ENCODE measurements at places on chromosomes 1 and 21.

- DNase-seq: no peak
Observed at GRCh38 chr1:14606632-14607031, 8.1 kb downstream of the KAZN start.

GRCh38 chr1:152328801-152329391 is 3.9 kb upstream of the FLG start:
- no peak for DNase-seq

DNA sequence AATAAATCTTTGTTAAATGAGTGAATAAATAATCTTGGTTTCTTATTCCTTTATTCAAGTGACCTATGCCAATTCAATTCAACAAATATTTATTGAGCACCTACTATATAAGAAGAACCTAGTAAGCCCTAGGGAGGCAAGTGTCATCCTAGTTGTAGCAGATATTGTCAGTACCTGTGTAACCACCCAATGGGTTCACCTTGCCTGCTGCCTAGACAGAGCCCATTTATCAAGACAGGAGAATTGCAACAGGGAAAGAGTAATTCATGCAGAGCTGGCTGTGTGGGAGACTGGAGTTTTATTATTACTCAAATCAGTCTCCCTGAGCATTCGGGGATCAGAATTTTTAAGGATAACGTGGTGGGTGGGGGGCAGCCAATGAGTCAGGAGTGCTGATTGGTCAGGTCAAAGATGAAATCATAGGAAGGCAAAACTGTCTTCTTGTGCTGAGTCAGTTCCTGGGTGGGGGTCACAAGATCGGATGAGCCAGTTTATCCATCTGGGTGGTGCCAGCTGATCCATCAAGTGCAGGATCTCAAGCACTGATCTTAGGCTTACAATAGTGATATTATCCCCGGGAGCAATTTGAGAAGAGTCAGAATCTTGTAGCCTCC is 53.8 kb upstream of the KCNA3 start:
- DNase-seq: no peak

DNA sequence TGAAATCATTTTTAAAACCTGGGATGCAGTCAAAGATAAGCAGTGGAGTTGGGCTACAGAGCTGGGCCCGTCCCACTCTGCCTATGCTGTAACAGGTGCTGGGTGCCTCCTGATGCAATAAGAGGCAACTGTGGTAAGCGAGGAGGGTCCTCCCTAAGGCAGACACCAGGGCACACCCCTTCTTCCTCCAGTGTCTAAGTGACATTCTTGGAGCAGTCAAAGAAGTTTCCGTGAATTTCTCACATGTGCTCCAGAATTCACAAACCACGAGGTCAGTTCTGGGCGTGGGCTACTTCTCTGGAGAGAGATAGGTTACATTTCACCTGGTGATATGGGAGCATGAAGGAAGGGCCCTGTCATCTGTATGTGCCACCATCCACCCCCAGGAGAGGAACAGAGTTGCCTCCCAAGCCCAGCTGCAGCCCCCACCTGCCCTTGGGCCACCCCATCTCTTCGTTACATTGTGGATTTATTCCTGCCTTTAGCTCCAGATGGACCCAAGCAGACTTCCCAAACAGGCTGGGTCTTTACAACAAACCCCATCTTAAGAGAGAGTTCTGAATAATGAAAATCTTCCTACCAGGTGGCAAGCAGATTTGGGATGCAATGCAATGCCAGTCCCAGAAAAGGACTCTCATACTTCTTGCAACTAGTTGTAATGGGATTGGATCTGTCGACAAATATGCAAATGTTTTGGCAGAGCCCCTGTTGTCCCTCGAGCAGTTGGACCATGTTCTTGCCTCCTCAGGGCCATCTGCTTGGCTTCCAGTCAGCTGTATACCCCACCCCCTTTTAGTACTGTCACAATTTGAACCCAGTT is 82.5 kb upstream of the CNTN2 start:
- DNase-seq: no peak

DNA sequence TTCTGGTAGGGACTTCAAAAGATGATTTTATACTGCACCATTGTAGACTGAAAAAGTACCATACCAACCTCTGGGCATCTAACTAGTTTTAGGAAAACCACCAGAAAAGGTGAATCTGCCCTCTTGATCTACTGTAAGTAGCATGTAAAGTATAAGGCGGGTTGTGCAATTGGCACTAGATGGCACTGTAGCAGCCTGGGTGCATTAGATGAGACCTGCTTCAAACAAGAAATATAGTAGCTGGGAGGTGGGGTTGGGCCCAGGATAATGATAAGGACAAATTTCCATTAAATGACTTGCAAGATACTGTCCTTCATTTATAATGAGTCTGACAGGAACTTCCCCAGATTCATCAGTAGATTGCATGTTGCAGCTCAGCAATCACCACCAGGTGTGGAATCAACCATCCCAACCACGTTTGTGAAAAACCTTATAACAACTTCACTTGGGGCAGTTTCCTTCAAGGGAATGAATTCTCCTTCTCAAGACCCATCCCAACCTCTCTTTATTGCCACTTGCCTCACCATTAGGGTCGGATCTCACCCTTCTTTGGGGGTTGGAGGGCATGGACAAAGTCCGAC is 37.3 kb upstream of the IL10 start:
- DNase-seq: no peak

DNA sequence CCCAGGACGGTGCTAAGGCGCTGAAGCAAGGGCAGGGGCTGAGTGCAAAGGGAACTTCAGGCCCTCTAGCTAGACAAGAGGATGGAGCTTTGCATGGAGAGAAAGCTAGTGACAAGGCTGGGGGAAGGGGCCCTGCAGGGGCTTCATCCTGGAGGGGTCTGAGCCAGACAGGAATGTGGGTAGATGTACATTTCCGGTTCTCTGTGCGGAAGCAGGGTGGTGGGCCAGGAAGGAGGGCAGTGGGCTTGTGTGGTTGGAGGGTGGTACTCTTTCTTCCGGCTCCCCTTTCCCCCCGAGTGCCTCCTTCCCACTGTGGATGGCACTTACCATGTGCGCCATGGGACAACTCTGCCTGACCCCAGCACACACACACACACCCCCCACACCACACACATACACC is 1.5 kb downstream of the KISS1 start:
- DNase-seq: no peak

DNA sequence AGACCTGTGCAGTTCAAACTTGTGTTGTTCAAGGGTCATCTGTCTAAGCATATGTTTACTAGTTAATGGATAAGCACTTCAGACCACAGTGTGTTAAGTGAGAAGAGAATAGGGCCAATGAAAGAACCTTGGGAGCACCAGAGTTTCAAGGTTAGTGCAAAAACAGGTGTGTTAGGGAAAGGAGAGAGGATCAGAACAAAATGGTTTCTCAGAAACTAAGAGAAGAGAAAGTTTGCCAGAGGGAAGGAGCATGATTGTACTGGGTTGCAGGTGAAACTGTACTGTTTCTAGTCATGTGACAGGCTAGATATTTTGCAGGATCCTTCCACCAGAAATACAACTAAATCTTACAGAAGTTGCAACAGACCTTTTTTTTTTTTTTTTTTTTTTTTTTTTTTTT is 23.3 kb downstream of the RPRD2 start:
- no peak for DNase-seq

DNA sequence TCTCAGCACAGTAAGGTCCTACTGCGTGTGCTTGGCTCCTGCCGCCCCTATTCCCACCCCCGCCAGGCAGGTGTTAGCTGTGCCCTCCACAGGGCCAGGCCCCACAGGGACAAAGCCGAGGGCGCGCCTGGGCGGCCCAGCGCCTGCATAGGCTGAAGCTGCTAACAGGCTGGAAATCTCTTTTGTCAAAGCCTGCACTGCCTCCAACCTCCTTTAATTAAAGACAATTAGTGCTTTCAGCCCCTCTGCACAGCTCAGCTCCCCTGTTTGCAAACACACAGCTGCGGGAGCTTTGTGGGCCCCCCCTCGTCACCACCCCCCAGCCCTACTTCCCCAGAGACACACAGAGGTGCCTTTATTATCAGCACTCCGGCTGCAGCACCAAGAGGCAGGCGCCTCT is 95.9 kb downstream of the EPHB2 start:
- no peak for DNase-seq

GRCh38 chr21:39037807-39038405 is 145.3 kb downstream of the PSMG1 start:
- no peak for DNase-seq

GRCh38 chr1:233904633-233905415 is at the start of gene SLC35F3:
SLC35F3 (plus strand) TSS chr1:233904676.
- no peak for DNase-seq

DNA sequence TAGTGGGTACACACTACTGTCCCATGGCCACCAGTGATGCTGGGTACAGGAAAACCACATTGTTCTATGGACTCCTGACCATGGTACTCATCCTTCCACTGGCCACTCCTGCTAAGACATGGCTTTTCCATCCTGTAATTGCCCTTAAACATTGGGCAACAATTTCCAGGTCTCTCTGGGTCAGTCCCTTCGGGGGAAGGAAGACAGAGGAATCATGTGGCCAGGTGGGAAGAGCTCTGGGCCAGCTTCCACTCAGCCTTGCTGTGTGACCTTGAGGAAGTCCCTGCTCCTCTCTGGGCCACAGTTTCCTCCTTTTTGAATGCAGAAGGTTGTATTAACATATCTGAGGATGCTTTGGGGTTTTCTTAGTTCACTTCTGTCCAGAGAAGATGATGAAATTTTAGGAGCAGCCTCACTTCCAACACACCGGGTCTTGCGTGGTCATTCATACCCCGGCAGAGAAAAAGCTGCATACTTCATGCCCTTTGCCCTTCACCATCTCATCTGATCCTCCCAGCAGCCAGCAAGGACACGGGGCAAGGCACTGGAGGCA is 50.8 kb downstream of the SRRM1 start:
- no peak for DNase-seq

DNA sequence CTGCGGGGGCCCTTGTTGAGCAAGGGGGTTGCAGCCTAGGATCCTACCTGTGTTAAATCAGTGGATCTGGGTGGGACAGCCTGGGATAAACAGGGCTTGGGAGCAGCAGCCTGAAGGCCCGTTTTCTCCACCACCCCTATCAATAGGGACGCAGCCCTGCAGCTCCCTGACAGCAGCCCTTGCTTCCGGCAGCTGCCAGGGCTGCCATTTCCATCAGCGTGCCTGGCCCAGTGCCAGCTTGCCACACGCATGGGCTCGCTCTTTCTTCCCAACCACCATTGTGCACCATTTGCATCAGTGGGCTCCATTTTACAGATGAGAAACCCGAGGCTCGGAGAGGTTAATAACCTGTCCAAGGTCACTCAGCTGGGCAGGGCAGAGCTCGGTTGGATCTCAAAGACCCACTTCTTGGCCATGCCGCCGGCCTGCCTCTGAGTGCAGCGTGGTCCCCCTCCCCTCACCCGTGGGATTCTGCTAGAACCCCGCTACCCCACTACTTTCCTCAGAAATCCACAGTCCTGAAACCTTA is 3.8 kb downstream of the WNT4 start:
- DNase-seq: no peak

GRCh38 chr1:180925471-180926051 is 12.9 kb downstream of the KIAA1614 start:
- no peak for DNase-seq

DNA sequence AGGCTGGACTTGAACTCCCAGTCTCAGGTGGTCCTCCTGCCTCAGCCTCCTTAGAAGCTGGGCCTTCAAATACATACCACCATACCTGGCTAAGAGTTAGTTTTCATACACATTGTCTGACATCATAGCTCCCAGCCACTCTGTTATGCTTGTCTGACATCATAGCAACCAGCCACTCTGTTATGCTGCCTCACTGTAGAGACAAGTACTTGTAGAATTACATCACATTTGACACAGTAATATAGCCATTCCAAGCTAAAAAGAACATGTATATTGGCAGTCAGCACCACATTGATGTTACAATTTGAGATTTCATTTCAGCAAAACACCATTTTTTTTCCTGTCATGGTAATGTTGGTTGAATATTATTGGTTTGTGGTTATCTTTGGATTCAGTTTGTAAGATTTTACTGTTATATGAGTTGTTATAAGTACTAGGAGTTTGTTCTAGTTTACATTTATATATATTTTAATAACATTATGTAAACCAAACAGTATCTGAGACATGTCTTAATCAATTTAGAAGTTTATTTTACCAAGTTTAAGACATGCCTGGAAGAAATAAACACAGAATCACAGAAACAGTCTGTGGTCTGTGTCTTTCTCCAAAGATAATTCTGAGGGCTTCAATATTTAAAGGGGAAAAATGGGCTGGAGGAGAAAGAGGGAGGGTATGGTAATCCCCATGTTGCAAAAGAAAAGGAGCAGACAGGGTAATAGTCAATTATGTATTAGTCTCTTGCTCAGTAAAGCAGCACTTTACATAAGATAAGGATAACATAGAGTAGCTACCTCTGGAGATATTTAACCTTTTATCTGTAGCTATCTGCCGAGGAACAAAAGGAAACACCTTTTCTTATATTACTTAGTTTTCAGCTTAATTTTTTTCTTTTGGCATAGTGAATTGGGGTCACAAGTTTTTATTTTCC is 43.0 kb downstream of the XPR1 start:
- DNase-seq: no peak

- DNase-seq: no peak
Observed at GRCh38 chr1:24364975-24365678, 46.0 kb downstream of the GRHL3 start.

DNA sequence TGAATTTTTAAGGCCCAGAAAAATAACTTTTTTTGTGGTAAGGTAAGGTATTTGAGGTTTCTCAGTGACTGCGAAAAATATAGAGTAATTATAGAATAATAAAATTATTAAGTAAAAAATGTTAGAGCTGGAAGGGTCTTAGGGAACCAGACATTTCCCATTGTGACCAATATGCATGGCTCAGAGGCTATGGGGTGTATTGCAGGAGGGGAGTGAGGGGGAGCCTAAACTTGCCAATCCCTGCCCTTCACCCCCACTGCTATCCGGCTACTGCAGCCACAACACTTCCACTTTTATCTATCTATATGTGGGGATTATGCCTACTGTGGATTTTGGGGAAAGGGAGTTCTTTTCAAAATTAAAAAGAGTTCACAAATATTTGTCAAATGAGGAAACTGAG is 7.6 kb upstream of the GADD45A start:
- no peak for DNase-seq

DNA sequence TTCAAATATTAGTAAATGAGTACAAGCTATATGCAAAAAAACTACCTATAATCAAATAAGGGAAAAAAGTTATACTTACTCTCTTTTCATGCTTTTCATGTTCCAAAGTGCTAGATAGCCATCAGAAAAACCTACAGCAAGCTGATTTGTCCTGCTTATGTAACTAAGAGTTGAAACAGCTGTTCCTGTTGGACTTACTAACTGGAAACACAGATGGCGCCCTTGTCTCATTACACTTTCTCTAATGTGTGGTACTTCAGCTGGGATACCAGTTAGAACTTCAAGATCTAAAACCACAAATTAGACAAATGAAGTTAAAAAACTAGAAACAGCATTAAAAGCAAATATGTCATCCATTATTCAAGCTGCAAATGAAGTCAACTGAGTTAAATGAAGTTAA is 24.3 kb downstream of the AHCTF1 start:
- DNase-seq: no peak

DNA sequence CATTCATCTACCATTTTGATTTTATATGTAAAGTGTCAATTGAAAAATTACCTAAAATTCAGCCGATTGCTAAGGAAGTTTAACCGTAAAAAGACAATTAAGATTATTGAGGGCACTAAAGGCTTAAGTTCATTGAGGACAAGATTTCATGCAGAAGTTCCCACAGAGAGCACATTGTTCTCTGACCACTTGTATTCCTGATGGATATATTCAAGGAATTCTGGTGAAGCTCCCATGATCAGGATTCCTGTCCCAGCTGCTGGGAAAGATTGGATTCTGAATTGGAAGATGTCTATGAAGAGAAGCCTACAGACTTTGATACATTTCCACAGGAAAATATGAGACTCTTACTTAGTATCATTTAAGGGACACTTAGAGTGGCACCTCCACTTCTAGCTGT is 209.2 kb upstream of the KCTD3 start:
- no peak for DNase-seq

Data from effector CD8-positive, alpha-beta T cell (primary cell).